ENCODE measurements at places on chromosomes 12 and 14. TPM values are rescaled to one million over a fixed set of nuclear protein-coding genes. Genes with fewer than 3 reads are reported as not detected.

The TMEM253 gene
- not detected for total RNA-seq

The IFNG-AS1 gene
- total RNA-seq = 11.7 TPM

The ARID4A gene
- 80.0 TPM for total RNA-seq

The CD27 gene
- 124 TPM for total RNA-seq

The CPNE6 gene
- total RNA-seq = not detected

The MYF5 gene
- total RNA-seq = not detected

The MIP gene
- total RNA-seq = not detected

The RNASE3 gene
- total RNA-seq = not detected

The ISM2 gene
- not detected for total RNA-seq

The KRT84 gene
- not detected for total RNA-seq

The CACNA1C gene
- total RNA-seq = 0.08 TPM

The AICDA gene
- not detected for total RNA-seq

The ADAM21 gene
- total RNA-seq = not detected
